ENCODE measurements at places on chromosomes 13 and 19.

DNA sequence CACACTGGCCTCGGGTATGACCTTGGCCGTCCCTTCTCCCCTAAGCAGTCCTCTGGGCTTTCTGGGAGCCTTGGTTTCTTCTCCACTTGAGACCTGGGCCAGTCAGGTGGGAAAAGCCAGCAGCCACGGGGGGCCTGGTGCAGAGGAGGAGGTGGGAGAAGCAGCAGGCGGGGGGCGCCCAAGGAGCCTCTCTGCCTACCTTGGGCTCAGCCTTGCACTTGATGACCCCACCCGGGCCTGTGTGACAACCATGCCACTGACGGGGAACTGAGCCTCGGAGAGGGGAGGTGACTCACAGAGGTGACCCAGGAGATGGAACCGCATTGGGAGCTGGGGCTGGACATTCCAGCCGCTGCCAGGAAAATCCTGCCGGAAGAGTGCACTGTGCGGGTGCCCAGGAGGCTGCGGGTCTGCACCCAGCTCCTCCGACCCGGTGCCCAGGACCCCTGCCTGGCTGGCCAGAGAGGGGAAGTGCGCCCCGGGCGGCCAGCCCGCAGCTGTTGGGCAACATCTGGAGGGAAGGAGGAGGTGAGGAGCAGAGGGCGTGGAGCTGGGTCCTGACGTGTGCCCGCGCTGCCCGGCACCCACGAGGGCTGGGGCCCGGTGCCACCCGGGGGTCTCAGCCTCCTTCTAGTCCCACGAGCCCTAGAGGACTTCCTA, 23.4 kb upstream of the SLC7A10 start:
- DNase-seq: no peak

DNA sequence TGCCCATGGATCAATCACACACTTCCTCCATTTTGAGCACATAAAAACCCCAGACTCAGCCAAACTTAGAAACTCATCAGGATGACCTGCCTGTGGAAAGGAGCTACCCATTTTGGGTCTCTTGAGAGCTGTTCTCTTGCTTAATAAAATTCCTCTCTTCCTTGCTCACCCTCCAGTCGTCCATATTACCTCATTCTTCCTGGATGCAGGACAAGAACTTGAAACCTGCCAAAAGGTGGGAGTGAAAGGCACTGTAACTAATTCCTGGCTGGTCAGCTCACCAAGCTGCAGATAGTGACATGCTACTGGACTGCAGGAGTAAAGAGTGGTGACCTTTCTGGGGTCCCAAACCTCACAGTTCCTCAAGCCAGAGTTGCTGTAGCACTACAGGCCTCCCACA, 20.2 kb downstream of the LIG4 start:
- no peak for DNase-seq

- peak; percentile 46 for DNase-seq
Observed at GRCh38 chr19:35908973-35909683, 1.0 kb upstream of the TYROBP start.

- no peak for DNase-seq
Observed at GRCh38 chr13:99677116-99677951, 176.1 kb downstream of the TM9SF2 start.

- no peak for DNase-seq
Observed at GRCh38 chr19:11446652-11447301, 11.3 kb downstream of the PRKCSH start.

DNA sequence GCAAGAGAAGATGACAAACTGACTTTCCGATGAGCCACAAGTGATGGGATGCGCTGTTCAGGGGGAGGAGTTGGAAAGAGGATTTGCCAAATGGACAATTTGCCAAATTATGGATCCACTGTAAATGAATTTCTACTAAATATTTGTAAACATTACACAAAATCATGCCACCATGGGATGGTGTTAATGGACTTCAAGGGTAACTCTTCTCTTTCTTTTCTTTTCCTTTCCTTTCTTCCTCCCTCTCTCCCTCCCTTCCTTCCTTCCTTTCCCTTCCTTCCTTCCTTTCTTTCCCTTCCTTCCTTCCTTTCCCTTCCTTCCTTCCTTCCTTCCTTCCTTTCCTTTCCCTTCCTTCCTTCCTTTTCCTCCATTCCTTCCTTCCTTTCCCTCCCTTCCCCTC, 76.0 kb upstream of the PEG3 start:
- no peak for DNase-seq

DNA sequence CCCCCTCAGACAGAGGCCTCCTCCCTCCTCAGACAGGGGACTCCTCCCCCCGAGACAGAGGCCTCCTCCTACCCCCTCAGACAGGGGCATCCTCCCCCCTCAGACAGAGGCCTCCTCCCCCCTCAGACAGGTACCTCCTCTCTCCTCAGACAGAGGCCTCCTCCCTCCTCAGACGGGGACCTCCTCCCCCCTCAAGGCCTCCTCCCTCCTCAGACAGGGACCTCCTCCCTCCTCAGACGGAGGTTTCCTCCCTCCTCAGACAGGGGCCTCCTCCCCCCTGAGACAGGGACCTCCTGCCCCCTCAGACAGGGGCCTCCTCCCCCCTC, 13.9 kb downstream of the C3 start:
- no peak for DNase-seq

GRCh38 chr19:58274771-58275201, 4.0 kb upstream of the ZNF8 start:
- no peak for DNase-seq

GRCh38 chr13:91347996-91348905, 764 bp downstream of the MIR17HG start:
- no peak for DNase-seq

GRCh38 chr13:77136902-77137420, 110.0 kb upstream of the FBXL3 start:
- DNase-seq: no peak

- DNase-seq: no peak
Observed at GRCh38 chr13:99308471-99309087, 1.4 kb upstream of the GPR183 start.

GRCh38 chr19:54254195-54254906, 2.7 kb downstream of the LILRB5 start:
- no peak for DNase-seq

GRCh38 chr13:94351292-94351990, 128.0 kb downstream of the DCT start:
- no peak for DNase-seq
